ENCODE measurements at places on chromosomes 5 and 9. TPM values are rescaled to one million over a fixed set of nuclear protein-coding genes. Genes with fewer than 3 reads are reported as not detected.
A peak's percentile ranks its signal among the peaks of the same experiment; 100 is the strongest.

PDE6A gene
- total RNA-seq, result under 0.01 TPM

GRCh38 chr5:179904463-179905160 is 3.1 kb downstream of the TBC1D9B start:
- no peak for DNase-seq

GRCh38 chr5:134451936-134452505 is 40.3 kb upstream of the CDKN2AIPNL start:
- no peak for DNase-seq

DNA sequence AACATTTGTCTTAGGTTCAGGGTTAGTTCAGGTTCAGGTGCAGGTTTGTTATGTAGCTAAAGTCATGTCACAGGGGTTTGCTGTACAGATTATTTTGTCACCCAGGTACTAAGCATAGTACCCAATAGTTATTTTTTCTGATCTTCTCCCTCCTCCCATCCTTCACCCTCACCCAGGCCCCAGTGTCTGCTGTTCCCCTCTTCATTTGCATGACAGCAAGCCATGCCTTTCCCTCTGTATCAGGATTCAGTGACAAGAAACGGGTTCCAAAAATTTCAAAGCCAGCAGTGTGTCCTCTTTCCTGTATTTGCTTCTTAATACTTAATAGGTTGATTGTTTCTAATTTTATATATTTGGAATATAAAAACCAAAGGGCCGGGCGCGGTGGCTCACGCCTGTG is 330.8 kb upstream of the SGCD start:
- DNase-seq, result no peak

DNA sequence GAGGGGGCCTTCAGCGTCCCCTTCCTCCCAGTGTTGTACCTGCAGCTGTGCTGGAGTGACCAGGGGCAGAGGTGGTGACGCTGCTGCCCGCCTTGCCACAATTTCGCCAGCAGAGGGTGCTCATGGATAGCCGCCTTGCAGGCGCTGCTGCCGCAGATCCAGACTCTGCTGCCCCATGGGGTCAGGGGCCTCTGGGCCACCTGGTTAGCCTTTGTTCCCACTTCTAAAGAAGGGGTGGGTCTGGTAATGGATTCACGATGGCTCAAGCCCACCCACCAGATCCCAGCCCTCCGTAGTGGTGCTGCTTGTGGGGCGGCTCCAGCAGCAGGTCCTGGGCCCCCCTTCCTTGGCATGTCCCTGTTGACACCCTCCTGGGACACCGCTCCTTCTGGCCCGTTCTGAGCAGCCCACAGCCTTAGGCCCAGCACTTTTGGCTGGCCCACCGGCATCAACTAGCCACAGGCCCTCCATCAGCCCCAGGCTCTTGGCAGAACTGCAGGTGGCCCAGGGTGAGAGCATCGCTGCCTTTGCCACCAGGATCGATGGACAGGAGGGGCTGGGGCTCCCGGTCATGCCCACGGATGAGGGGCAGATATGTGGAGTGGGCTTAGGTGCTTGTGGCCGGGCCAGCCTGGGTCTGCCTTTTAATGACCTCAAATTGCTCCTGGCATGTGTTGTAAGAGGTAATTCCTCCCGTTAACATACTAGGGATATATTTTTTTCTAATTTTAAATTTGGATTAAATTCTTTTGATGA is 57.2 kb downstream of the COL5A1 start:
- DNase-seq, result peak; percentile 22

GRCh38 chr9:14011799-14012560 is 302.0 kb downstream of the NFIB start:
- DNase-seq, result no peak

GRCh38 chr5:21594566-21594965 is 1258.6 kb downstream of the CDH12 start:
- no peak for DNase-seq

PSAT1 gene
- total RNA-seq, result 0.48 TPM

DNA sequence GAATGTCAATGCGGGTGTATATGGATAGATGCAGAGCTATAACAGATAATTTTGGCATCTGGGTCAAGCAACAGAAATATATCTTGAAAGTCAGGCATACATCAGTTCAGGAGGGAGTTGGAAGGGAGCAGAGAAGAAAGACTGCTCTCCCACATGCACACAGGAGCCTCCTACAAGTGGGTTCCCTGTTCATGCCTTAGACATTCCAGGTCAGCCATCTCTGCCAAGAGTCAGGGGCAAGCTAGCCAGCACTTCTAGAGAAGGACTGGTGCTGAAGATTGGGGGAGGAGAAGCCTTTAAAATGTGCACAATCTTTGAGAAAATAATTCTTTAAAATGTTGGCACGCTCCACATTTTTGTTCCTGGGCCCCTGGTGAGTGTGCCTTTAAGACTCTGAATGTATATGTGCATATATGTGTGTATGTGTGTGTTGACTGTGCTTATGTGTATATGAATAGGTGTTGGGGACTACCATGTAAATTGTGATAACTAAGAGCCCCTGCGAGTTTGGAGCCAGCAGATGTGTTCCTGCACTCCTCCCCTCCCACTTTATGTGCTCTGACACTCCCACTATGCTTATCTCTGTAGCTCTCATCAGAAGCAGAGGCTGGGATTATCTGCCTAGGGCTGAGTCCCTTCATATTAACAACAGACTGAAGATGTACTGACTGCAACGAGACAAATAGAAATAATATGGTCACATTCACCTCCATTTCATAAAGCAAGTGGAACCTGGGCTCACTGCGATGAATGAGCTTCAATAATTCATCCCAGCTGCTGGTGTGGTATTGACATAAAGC is 21.5 kb upstream of the DELE1 start:
- DNase-seq, result no peak

SPATA31C2 gene
- total RNA-seq, result not detected

DNA sequence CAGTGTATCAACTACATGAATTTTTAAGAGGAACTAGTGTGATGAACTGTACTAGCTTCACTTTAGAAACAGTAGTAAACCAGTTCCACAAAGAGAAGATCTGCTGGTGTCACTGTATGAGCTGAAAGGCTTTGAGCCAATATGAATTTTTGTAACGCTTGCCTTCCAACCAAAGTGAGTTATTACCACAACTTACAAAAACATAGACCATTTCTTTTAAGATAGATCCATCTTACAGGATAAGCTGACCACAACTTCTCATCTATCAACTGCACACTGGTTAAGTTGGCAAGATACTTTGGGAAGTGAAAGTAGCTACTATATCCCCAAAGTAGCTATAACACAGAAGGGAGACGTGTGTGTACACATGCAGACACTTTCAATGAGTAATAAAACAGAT is 849.6 kb upstream of the DMAC1 start:
- DNase-seq, result no peak

TAL2 gene
- not detected for total RNA-seq

- no peak for DNase-seq
Observed at GRCh38 chr5:140764177-140764973, 21.6 kb upstream of the PCDHA1 start.

ADGRV1 gene
- 55.3 TPM for total RNA-seq

FBP2 gene
- total RNA-seq, result not detected

CNTLN gene
- 19.7 TPM for total RNA-seq

- DNase-seq, result no peak
Observed at GRCh38 chr5:164433106-164433870, 927.9 kb downstream of the MAT2B start.

- no peak for DNase-seq
Observed at GRCh38 chr9:89351584-89352300, 33.4 kb downstream of the SECISBP2 start.

DNA sequence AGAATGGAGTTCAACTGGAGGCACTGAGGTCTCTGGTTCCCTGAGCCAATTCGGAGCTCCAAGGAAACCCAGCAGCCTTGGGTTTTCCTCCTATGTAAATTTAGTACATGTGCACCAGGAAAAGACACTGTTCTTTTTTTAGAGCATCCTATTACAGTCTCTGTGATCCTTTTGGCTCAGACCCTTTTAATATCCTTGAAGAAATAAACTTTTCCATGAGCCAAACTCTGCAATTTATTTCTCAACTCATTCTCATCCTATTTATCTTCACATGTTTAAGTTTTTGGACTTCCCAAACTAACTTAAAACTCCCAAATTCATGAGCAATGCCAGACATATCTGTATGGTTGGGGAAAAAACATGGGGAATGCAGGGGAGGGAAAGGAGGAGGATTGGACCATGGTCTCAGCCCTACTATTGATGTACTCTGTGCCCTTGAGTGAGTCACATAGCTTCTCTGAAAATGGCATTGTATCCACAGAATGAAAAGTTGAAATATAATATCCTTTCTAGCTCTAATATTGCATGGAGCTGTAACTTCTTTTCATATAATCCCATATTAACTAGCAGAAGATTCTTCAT is 76.6 kb downstream of the PAPPA start:
- DNase-seq, result no peak

GRCh38 chr5:173330338-173331206 is 2.4 kb upstream of the STC2 start:
- DNase-seq, result no peak

DNA sequence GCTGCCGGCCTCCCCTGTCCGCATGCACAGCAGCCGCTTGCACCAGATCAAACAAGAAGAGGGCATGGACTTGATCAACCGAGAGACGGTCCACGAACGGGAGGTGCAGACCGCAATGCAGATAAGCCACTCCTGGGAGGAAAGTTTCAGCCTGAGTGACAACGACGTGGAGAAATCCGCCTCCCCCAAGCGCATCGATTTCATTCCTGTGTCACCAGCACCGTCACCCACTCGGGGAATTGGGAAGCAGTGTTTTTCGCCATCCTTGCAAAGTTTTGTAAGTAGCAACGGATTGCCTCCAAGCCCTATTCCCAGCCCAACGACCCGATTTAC is 75.3 kb downstream of the PIP5K1B start:
- DNase-seq, result no peak

DNA sequence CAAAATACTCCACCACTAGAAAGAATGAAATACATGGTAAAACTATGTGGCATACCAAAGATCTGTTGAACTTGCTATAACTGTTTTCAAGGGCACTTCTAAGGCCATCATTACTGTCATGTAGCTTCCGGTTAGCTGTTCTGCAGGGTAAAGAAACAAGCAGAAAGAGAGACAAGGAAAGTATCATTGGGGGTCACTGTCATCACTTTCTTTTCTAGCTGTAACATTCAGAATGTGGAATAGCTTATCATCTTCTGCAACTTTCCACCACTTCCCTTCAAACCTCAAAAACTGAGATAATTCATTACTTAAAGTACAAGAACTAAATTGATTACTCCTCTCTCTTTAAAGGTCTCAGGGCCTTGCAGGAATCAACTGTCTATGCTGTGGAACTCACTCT is 57.6 kb downstream of the RASEF start:
- no peak for DNase-seq

DNA sequence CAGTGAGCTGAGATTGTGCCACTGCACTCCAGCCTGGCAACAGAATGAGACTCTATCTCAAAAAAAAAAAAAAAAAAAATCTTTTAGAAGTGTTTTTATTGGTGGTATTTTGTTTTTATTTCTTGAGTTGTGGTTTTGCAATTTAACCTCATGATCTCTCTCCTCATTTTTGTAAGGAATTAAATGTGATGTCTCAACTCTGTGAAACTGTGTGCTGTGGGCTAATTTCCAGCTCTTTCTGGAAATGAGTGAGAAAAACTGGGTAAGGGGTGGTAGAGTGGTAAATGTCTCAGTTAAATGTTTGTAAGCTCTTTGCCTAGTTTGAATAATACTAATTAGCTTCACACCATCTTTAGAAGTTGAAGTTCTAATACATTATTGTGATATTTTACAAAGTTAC is 29.0 kb downstream of the ACO1 start:
- no peak for DNase-seq

- DNase-seq, result no peak
Observed at GRCh38 chr5:83777856-83778255, 57.2 kb upstream of the HAPLN1 start.

PRELID1 gene
- 61.0 TPM for total RNA-seq

ITGA1 gene
- total RNA-seq, result 36.6 TPM

HAVCR1 gene
- total RNA-seq, result 2.9 TPM

DNA sequence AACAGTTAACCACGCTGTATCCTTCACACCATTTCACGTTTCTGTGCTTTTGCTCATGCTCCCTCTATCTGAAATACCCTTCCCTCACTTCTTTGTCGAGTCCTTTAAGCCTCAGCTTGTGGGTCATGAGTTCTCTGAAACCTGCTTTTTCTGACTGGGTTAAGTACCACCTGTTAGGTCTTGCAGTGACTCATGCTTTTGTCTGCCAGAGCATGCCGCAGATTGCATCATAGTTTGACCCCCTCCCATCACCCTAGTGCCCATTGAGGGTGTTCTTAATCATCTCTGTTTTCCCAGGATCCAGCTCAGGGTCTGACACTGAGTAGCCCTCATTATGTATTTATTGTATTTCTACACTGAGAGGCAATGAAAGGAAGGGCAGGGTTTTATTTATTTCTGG is 190.2 kb downstream of the ASTN2 start:
- DNase-seq, result no peak

PAEP gene
- total RNA-seq, result not detected

- DNase-seq, result no peak
Observed at GRCh38 chr9:112338561-112338960, 5.1 kb upstream of the PTBP3 start.

DNA sequence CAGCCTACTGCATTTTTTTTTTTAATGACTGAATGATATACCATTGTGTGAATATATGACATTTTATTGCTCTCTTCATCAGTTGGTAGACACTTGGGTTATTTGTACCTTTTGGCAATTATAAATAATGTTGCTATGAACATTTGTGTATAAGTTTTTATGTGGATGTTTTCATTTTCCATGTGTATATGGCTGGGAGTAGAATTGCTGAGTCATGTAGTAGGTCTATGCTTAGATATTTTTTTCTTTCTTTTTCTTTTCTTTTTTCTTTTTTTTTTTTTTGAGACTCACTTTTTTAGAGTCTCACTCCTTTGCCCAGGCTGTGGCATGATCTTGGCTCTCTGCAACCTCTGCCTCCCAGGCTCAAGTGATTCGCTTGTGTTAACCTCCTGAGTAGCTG is 32.9 kb upstream of the FAM120AOS start:
- no peak for DNase-seq

PCDHA12 gene
- 0.48 TPM for total RNA-seq

SLC34A3 gene
- total RNA-seq, result not detected

- no peak for DNase-seq
Observed at GRCh38 chr9:98597236-98597771, 111.4 kb downstream of the GABBR2 start.

DNA sequence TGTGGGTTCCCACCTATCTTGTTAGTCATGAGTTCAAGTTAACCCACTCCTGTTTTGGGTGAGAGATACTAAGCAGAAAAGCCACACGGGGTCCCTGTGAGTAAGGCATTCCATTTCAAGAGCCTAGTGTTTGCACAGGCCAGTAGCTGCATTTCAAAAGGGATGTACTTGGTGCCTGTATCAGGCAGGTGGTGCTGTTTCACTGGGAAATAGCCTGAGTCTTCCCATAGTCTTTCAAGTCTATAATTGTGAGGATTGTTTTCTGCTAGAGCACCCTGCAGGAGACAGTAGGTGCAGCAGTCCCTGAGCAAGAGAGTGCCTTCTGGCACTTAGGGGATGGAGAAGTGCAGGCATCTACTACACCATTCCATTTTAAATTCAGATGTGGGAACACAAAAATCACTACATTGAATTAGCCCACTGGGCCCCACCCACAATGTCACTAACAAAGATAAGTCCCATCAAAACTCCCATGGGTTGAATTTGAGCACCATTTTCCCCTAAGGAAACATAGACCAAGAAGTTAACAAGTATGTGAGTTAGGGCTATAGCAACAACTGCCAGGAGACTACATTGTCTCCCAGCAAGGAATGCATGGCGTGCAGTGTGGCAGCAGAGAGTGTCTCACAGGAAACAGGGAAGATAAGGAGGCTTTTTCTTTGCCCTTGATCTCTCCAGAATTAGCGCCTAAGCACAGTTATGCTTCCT is 263.2 kb downstream of the COX7C start:
- DNase-seq, result no peak
